ENCODE measurements at places on chromosomes 16 and 17.

GRCh38 chr16:25501530-25502255 is 190.1 kb upstream of the HS3ST4 start:
- DNase-seq: no peak

DNA sequence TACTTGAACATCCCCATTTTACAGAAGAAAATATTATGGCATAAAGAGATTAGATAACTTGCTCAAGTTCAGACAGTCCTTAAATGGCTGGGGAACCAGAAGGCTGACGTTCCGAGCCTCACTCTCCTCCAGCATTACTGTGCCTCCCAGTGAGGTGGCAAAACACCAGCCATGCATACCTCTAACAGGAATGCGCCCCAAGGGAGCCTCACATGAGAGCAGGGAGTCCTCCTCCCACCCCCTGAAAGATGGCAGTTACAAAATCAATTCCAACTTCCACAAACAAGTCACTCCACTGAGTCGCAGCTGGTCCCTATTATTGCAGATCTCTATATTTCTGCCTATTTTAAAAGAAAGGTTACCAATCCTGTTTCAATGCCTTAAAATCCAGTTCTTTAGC is 55.5 kb downstream of the ANKFY1 start:
- no peak for DNase-seq

- DNase-seq: no peak
These were observed 4.9 kb upstream of the TMEM88 start for GRCh38 chr17:7849751-7850504.

GRCh38 chr17:78682363-78682762 is 99.7 kb downstream of the CYTH1 start:
- no peak for DNase-seq

- no peak for DNase-seq
These were observed 61.1 kb downstream of the CDYL2 start for GRCh38 chr16:80743273-80743672.

DNA sequence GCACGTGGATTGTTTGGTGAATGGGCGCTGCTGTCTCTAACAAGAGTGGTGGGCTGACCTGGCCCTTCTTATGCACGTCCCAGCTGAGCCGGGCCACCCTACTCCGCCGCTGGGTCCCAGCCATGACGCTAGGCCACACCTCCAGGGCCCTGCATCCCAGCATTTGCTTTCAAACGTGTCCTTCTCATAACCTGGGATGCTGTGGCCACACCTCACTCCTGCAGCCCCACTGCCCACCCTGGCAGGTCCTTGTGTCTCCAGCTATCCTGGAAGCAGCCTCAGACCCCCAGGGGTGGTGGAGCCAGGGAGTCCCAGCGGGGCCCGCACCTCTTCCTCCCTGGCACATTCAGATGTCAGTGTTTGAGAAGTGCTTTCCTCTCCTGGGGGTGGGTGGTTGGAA is 168.6 kb downstream of the IRF8 start:
- no peak for DNase-seq

GRCh38 chr17:9228408-9229159 is 207.3 kb downstream of the NTN1 start:
- DNase-seq: peak; percentile 68

DNA sequence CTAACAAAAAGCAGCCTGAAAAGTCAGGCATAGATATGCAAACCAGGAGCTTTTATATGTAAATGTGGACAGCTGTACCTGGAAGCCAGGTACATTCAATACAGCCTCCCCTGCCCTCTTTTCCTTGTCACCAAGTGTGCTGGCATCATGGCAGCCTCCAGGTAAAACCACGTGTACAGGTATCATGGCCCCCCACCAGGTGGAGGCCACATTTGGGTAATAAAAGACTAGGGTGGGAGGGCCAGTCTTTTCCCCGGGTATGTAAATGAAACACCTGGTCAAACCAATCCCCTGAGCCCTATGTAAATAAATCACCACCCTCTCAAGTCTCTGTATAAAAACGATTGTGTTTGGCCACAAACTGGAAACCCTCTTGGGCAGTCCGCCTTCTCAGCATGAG is 226.4 kb upstream of the GOT2 start:
- DNase-seq: no peak

DNA sequence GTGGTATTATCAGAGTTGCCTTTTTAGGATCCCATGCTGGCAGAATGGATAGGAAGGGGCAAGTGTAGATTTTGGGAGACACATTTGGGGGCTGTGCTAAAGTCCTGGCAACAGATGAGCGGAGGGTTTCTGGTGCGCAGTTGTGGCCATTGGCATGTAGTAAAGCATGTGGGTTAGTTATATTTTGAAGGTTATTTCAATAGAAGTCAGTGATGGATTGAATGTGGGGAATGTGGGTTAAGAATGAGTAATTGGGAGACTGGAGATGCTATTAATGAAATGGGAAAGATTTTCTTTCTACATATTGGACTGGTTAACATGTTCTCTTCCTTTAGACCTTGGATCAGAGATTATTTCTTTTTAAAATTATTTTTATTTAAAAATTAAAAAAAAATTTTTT is 10.0 kb downstream of the DUS2 start:
- DNase-seq: peak; percentile 14

DNA sequence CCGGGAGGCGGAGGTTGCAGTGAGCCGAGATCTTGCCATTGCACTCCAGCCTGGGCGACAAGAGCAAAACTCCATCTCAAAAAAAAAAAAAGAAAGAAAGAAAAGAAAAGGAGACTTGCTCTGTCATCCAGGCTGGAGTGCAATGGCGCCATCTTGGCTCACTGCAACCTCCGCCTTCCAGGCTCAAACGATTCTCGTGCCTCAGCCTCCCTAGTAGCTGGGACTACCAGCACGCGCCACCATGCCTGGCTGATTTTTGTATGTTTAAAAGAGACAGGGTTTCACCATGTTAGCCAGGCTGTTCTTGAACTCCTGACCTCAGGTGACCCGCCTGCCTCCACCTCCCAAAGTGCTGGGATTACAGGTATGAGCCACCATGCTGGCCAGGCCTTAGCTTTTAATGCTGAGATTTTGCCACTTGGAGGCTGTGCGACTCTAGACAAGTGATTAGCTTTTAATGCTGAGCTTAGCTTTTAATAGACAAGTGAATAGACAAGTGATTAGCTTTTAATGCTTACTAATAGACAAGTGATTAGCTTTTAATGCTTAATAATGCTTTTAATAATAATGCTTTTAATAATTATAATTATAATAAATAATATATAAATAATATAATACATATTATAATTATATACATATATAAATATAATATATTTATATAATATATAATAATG is 9.6 kb downstream of the LDAF1 start:
- DNase-seq: no peak

Data from EL (cell line).